ENCODE measurements at places on chromosomes 6 and 20.

DNA sequence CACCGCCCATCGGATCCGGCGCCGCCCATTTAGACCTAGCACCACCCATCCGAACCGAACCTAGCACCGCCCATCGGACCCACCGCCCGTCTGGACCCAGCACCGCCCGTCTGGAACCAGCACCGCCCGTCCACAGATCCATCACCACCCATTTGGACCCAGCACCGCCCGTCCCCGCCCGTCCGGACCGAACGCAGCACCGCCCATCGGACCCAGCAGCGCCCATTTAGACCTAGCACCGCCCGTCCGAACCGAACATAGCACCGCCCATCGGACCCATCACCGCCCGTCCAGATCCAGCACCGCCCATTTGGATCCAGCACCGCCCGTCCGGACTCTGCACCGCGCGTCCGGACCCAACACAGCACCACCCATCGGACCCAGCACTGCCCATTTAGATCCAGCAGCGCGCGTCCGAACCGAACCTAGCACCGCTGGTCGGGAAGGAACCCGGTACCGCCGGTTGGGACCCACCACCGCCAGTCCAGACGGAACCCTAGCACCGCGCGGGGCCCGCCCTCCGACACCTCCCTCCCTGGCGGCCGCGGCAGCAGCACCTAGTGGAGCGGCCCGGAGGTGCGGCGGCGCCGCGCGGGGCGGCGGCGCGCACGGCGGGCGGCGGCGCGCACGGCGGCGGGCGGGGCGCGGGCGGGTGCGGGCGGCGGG, 348 bp upstream of the AFDN start:
- DNase-seq: peak; percentile 41

- no peak for DNase-seq
Observed at GRCh38 chr20:60490217-60491050, 532.2 kb downstream of the CDH26 start.

DNA sequence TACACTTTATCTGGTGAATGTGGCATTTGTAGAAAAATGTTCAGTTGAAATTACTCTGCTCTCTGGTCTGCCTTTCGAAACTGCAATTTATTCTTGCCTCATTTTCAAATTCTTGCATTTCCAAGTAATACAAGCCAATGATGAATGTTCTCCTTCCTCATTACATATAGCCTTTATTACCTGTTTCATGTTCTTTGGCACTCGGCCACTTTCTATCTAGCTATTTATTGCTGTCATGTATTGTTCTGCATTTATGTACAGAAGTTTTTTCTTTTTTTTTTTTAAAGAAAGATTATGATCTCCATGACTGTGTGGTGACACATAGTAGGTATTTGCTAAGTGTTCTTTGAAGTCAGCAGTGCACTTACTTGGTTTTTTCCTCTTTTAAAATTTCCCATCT, 261.4 kb downstream of the ZFAND3 start:
- no peak for DNase-seq

DNA sequence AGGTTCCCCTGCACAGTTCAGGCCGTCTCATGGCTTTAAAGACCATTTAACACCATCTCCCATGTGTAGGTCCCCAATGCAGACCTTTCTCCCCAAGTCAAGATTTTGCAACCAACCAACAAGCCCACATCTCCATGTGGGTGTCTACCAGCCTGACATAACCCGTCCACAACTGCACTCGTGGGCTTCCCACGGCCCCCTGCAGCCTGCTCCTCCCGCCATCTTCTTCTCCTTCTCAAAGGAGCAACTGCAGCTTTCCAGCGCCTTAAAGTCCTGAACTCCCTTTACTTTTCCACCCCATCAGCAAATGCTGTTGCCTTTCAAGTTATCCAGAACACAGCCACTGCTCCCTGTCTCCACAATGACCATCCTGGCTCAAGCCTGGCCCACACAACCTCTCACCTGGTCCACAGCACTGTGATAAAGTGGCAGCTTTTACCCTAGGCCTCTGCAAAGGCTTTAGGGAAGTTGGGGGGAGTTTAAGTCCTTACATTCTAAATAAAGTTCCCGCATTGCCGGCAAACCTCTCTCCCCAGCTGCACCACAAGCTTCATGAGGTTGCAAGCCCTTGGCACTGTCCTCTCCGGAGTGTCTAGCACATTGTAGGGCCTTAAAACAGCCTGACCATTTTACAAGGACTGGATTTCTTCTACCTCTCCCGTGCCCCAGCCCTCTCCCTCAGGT, 140.5 kb downstream of the PREX1 start:
- DNase-seq: no peak

- no peak for DNase-seq
Observed at GRCh38 chr6:125831659-125832058, 40.9 kb downstream of the NCOA7 start.

DNA sequence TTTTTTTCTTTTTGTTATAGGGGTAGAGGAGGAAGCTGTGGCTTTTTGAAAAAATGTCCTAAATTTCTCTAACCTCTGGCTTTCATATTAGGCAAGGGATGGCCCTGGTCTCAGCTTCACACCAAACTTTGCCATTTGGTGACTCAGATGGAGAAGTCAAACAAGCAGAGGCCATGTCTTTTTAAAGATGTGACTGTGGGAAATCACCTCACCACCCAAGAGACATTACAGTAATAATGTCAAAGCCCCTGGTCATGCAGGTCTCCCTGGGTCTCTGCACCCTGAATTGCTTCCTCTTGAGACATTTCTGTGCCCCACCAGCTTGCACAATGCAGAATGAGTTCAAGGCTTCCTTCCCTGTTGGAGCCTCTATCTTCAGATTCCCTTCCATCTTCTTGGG, 39.5 kb upstream of the ADGRF5 start:
- DNase-seq: no peak

DNA sequence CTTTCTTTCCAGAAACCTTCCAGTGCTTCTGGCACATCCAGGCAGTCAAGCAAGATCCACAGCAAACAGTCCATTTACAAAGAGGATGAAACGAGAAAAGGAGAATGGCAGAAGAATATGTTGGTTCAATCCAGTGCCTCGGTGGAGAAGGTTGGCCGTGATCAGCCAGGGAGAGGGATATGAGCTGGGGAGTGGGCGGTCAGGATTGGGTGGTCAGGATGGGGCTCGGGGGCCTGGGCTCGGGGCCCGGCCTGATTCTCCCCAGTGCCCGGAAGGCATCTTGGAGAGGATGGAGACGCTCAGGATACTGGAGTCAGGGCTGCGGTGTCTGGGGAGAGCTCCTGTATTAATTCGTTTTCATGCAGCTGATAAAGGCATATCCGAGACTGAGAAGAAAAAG, 61.3 kb downstream of the EFCAB8 start:
- DNase-seq: no peak
